DMS 273 treated with DMSO at 0.1 percent for 48 hours (cell line): ENCODE measurements at places on chromosomes 16 and 17.

GRCh38 chr17:36545077-36545464, 352 bp downstream of the GGNBP2 start:
- DNase-seq, result no peak

DNA sequence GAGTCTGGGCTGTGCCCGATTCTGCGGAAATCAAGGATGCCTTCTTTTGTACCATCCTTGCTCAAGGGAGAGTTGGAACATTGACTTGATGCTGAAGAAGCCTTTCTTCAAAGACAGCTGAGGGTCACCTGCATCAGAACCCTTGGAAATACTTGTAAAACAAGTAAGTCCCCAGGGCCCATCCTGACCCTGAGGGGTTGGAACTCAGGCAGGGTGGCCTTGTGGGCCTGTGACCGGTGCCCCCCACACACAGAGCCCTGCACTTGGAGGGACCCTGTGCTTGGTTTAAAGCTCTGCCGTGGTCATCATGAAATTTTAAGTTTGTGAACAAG, 56.9 kb downstream of the WIPI1 start:
- no peak for DNase-seq

DNA sequence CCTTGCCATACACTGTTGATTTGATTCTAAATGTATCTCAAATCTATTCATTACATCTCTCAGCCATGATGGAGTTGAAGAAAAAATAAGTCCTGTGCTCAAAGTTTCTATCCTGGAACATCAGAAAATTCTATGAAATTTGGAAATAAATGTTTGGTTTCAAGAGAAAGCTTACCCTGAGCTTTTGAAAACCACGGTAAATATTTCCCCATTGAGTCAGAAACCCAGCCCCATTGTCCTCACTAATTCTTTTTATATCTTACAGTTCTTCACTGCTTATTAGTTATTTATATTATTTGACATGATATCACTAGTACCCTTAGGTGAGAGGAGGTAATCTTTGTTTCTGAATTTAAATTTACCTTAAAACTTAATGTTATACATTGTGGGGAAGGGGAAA, 128.5 kb downstream of the MRTFB start:
- DNase-seq, result no peak

DNA sequence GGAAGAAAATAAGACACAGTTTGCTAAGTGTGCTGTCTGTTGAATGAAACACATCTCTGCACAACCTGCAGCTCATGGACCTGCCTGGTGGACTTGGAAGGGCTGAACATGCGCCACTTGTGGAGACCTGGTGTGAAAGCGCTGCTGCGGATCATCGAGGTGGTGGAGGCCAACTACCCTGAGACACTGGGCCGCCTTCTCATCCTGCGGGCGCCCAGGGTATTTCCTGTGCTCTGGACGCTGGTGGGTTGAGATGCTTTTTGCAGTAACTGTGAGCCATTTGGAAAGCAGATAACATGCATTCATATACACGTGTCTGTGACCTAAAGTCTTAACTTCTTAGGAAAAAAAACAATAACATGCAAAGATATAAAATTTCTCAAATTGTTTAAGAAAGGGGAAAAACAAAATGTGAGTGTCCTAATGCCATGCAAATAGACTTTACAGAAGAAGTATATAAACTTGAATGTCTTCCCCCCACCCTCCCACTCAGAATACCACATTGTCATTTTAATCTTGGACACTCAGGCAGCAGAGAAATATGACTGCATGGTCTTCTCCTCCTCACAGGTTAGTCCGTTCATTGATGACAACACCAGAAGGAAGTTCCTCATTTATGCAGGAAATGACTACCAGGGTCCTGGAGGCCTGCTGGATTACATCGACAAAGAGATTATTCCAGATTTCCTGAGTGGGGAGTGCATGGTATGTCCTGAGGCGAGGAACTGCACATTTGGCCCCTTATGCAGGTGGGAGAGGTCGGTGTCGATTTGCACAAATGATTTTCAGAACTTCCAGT, 65.6 kb downstream of the SEC14L1 start:
- no peak for DNase-seq

- DNase-seq, result no peak
Measured at GRCh38 chr17:82595893-82596292, 52.4 kb downstream of the WDR45B start.

DNA sequence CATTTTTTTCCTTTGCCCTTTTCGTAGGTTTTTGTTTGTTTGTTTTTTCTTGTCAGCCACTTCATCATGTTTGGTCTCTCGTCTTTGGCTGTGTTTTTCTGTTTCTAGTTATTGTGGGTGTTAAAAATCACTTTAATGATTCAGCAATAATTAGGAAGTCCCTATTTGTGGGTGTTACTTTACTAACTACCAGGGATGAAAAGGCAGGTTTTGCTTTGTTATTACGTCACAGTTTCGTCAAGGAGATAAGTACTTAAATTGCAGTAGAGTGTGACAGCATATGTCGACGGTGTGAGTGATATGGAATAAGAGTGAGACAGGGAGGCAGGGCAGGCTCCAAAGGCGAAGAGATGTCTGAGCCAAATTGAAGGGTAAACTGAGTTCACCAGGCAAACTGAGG, 479.6 kb downstream of the WWOX start:
- DNase-seq, result no peak

DNA sequence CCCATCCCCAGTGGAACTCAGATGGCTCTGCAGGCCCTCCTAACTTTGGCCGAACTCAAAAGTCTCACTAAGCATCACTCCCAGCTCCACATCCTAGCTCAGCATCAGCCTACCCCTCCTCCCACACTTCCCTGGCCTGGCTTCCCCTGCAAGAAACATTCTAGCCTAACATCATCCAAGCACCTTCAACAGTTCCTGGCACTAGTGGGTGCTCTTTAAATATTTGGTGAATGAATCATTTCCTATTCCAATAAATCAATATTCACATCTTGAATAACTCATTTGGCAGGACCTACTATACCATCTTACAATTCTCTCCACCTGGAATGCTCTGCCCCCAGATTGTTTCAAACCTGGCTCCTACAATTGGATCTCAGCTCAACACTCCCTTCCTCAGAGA, 11.0 kb upstream of the BBS2 start:
- DNase-seq, result no peak

DNA sequence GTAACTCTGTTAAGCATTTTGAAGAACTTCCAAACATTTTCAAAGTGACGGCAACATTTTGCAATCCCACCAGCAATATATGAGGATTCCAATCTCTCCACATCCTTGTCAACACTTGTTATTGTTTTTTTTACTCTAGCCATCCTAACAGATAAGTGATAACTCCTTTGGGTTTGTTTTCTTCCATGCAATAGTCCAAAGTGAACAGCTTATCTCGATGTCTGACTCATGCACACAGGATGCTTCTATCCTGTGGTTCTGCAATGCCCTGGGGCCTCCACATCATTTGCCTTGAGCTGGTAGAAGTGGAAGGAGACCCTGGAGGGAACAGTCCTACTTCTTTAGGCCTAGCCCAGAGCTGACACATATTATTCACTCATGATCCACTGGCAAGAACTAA, 13.0 kb downstream of the TLE7 start:
- DNase-seq, result no peak

DNA sequence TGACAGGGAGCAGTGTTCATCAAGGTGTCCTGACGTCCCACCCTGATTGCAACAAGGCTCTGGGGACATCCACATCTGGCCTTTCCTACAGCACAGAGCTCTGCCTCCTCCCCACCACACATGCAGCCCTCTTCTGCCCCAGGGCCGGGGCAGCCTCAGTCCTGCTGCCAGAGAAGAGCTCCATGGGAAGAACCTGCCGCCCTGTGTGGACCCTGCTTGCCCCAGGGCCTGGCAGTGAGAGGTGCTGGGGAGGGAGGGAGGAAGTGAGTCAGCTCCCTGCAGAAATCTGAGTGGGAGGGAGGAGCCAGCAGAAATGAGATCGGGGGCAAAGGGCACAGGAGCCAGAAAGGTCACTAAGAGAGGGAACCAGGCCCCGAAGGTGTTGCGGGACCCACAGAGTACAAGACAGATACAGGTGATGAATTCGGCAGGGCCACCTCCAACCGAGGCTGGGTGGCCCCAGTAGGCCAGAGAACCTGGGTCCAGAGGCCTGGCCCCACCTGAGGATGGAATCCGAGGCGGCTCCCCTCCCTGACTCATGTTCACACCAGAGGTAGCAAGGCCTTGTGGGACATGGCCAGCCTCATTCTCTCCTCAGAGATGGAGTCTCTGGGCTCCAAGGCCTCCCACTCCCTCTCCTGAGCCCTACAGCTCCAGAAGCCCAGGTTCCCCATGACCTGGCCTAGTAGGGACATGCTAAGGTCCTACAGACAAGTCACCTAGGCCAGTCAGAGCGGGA, 24.8 kb downstream of the MYO18A start:
- no peak for DNase-seq

DNA sequence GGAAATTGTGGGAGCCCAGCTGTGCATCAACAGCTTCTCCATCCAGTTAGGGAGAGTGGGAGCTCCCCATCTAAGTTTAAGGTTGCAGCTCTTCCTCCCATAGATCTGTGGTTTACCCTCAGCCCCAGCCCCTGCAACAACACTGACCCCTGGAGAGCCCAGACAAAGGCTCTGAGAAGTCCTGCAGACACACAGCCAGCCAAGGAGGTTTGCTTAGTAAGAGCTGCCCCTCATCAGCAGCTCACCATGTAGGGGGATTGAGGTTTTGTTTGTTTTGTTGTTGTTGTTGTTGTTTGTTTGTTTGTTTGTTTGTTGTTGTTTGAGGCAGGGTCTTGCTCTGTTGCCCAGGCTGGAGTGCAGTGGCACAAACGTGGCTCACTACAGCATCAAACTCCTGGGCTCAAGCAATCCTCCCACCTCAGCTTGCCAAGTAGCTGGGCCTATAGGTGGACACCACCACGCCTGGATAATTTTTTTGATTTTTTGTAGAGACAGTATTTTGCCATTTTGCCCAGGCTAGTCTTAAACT, 138.6 kb downstream of the CLEC16A start:
- no peak for DNase-seq

- no peak for DNase-seq
Measured at GRCh38 chr16:70659953-70660671, 13.8 kb downstream of the IL34 start.

DNA sequence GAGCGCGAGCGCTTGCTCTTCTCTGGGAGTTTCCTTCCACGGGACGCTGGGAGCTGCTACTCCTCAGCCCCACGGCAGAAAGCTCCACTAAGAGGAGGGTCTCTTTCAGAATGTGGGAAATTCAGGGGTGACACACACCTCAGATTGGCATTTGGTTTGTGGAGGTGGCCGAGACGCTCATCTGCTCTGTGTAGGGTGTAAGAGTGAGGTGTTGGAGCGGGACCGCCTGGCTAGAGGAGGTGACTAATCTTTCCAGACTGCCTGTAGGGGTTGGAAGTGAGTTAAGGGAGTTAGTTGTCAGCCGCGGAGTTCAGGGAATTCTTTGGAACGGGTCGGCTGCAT, 735 bp downstream of the PSMD11 start:
- DNase-seq, result no peak

GRCh38 chr16:59988591-59988990, 1254.5 kb upstream of the GOT2 start:
- no peak for DNase-seq

DNA sequence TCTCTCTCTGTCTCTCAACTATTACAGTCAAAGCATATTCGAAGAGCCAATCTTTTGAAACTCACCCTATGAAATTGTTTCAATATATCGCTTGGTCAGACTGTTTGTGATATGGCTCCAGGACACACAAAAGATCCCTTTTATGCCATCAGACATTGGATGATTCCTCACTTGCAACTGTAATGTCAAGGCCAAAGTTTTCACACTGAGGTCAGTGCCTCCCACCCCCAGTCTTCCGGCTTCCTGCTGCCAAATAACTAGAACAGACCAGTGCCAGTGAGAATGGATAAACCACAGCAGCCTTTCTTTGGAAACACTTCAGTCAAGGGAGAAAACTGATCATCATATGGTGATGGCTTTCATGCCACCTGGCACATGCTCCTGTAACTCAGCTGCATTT, 321.9 kb upstream of the ZFHX3 start:
- no peak for DNase-seq

GRCh38 chr17:32910769-32911168, 17.2 kb upstream of the TMEM98 start:
- DNase-seq, result no peak

DNA sequence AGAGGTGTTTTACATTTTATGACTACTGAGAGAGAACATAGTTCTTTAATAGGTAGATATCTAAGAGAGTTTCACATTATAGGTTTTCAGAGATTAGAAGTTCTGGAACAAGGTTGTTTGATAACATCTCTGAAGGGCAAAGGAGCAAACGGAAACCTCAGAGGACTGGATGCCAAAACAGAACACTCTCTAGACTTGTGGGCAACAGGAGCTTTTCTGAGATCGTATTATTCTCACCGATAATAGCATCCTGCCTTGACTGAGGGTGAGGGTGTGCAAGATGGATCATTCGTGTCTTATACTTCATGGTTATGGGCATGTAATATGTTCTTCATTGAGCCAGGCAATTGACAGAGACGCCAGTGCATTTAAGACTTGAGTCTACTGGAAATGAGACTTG, 234.8 kb downstream of the IRX3 start:
- DNase-seq, result no peak

DNA sequence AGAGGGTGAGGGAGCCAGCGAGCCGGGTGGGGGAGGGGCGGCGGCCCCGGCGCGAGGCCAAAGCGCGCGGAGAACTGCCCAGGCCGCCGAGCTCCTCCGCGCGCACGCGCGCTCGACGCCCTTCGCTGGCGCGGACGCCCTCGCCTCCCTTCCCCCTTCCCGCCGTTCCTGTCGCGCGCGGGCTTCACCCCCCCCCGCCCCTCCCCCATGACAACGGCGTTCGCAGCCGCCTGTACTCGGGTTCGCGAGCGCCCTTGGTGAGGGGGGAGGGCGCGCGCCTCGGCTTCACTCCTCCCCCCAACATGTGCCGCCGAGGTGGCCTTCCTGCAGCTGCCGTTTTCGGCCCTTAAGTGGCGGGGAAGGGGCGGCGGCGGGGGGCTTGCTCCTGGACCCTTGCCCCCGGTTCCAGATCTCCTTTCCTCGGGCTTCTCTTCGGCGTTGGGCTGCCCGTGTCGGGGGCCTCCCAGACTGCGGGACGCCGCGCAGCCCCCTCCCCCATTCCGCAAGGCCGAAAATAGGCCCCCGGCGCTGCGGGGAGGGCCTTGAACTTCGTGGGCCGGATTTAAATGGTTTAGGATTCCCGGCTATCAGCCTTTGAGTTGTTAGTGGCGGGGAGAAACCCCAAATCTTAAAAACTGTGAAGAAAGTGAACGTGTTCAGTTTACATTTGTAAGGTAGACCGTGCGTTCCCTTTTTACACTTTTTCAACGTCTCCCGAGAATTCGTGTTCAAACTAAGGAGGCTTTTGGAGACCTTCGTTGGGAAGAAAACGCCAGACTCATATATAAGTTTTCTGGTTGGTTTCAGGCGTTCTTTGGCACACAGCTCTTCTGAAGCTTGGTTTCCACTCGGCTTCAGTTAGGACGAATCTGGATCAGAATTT, 653 bp downstream of the SRRM2 start:
- DNase-seq, result peak; percentile 33

DNA sequence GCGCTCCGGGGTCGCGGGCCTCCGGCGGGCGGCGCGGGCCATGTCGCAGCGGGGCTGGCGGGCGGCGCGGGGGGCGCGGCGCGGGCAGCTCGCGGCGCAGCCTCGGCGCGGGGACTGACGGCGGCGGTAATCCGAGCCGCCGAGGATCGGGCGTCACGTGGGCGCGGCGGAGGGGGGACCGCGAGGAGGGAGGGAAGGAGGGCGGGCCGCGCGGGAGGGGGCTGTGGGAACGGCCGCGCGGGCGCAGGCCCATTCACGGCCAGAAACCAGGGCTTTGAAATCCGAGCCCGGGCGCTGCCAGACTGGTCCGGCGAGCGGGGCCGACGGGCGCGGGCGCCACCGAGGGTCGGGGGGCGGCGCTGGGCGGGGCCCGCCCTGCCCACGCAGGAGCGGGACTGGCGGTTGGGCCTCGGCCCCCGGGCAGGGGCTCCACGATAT, at the start of gene MTSS2:
Gene MTSS2 (minus strand): TSS at position 116 of the 438 bp plus-strand sequence. CDS start 262 bp downstream, outside the sequence.
- DNase-seq, result peak; percentile 74
